ENCODE measurements at places on chromosomes 11 and 22.

- no peak overlapping the region for H3K4me3 ChIP-seq
- no peaks in the 10 kb centered on the region for H3K4me1 ChIP-seq
- no peaks in the 10 kb centered on the region for H3K27me3 ChIP-seq
- no peaks in the 10 kb centered on the region for H3K36me3 ChIP-seq
These were observed 149.1 kb downstream of the DSCAML1 start for GRCh38 chr11:117647872-117648271.

DNA sequence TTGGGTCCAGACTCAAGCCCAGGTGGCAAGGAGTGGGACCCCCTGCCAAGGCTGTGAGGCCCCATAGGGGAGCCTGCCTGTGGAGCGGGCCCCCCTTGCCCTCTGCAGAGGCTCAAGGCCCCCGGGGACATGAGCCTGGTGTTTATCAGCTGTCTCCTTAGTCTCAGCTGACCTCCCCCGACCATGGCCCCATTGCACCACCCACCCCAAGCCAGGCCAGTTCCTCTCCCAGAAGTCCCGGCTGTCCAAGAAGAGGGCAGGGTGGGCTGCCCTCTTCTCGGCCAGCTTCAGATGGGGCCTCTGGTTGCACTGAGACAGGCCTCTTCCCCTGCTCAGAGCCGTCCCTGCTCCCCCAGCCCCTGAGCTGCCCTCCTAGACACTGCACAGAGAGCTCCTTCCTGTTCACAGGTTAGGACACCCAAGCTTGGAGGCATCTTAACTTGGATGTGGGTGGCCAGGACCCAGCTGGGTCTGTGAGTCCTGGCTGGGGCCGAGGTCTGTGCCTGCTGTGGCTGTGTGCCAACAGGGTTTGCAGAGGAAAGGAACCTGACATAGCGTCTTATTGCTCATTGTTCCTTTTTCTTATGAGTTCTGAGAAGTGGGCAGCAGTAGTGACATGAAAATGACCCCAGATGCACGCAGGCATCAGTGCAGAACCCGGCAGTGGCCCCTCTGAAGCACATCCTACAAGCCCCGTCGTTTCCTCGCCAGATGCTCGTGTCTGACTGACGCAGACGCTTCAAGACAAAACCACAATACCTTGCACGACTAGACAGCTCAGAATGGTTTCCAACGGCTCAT lies 5.4 kb downstream of the TRABD start:
- no peaks in the 10 kb centered on the region for H3K27me3 ChIP-seq
- H3K36me3 ChIP-seq: no peaks in the 10 kb centered on the region
- peak; percentile 81 for DNase-seq

DNA sequence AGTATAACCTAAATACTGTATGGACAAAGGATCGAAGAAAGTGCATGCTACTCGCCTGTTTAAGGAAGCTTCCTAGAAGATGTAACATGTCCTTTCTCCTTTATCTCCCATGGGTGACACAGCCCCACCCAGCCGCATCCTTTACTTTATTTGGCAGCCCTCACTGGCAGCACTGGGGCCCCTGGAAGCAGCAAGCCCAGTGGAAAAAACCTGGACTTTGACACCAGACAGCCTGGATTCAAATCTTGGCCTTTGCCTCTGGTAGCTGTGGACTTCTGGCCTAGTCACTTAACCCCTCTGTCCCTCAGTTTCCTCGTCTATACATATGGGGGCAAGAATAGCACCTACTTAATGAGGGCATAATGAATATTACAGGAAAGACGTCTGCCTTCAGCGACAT lies 67.1 kb downstream of the MYEOV start:
- no peaks in the 10 kb centered on the region for H3K27me3 ChIP-seq
- peaks cover 4% of the 10 kb centered on the region for H3K4me1 ChIP-seq
- no peak overlapping the region for H3K4me3 ChIP-seq
- H3K27ac ChIP-seq: no peak overlapping the region
- no peak for DNase-seq

DNA sequence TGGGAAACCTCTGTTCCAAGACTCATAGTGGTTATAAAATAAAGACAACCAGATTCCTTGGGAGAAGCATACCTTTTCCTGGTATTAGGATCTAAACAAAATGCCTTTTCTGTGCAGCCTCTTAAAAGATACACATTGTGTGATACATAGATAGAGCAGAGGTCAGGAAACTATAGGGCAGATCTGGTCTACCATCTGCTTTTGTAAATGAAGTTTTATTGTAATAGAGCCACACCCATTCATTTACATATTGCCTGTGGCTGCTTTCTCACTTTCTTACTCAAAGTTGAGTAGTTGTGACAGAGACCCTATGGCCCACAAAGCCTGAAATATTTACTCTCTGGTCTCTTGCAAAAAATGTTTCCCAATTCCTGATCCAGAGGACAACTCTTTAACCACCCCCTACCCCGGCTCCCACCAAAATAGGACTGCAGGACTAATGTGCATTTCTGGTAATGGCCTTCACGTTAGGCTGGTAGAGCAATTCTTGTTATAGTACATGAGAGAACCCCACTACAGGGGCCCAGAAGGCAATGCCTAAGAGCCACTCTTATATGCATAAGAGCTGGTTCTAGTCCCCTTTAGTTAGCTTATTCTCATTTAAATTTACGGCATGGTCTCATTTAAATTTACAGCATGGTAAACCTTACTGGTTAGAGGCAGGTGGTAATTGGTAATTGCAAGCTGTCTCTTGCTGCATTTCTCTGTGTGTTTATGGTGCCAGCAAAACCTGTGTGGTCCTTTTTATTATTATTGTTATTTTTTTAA lies 76.8 kb upstream of the YWHAH start:
- no peak overlapping the region for H3K4me3 ChIP-seq
- no peaks in the 10 kb centered on the region for H3K27me3 ChIP-seq
- DNase-seq: no peak

GRCh38 chr22:27782088-27782487 lies 19.5 kb downstream of the MN1 start:
- no peak for DNase-seq
- H3K27me3 ChIP-seq: peaks cover 8% of the 10 kb centered on the region
- no peak overlapping the region for H3K4me3 ChIP-seq
- no peaks in the 10 kb centered on the region for H3K36me3 ChIP-seq
- no peaks in the 10 kb centered on the region for H3K4me1 ChIP-seq
- H3K27ac ChIP-seq: no peak overlapping the region

- peaks cover 3% of the 10 kb centered on the region for H3K27me3 ChIP-seq
- H3K4me3 ChIP-seq: no peak overlapping the region
- H3K27ac ChIP-seq: no peak overlapping the region
- no peaks in the 10 kb centered on the region for H3K4me1 ChIP-seq
- no peaks in the 10 kb centered on the region for H3K36me3 ChIP-seq
These were observed 31.5 kb upstream of the CYB5R3 start for GRCh38 chr22:42680648-42681047.

DNA sequence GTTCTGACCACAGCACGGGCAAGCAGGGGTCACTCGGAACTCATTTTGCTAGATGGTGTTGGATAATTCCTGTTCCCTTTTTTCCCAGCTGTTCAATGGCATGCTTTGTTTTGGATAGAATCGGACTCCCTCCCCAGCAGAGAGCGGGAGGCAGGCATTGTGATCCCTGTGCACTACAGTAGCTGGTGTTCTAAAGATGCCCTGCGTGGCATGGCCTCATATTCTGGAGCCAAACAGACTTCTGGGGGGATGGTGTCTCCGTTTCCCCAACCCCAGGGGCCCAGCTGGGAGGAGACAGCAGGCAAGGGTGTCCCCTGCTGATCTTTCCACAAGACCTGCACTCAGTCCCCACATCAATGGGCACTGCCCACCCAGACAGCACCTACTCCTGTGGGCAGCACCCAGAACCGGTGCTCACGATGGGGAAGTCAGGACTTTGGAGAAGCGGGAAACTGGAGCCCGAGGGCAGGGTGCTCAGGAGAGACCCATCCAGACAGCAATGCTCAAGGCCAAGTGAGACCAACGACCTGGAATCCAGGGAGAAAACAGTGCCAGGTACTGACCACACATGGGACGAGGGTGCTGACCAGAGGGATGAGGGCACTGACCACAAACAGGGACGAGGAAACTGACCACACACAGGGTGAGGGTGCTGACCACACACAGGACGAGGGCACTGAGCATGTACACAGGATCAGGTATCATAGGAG lies 934.9 kb downstream of the BRD1 start:
- H3K36me3 ChIP-seq: no peaks in the 10 kb centered on the region
- H3K27me3 ChIP-seq: peaks cover 37% of the 10 kb centered on the region
- no peak overlapping the region for H3K27ac ChIP-seq
- H3K4me3 ChIP-seq: no peak overlapping the region
- no peak for DNase-seq

DNA sequence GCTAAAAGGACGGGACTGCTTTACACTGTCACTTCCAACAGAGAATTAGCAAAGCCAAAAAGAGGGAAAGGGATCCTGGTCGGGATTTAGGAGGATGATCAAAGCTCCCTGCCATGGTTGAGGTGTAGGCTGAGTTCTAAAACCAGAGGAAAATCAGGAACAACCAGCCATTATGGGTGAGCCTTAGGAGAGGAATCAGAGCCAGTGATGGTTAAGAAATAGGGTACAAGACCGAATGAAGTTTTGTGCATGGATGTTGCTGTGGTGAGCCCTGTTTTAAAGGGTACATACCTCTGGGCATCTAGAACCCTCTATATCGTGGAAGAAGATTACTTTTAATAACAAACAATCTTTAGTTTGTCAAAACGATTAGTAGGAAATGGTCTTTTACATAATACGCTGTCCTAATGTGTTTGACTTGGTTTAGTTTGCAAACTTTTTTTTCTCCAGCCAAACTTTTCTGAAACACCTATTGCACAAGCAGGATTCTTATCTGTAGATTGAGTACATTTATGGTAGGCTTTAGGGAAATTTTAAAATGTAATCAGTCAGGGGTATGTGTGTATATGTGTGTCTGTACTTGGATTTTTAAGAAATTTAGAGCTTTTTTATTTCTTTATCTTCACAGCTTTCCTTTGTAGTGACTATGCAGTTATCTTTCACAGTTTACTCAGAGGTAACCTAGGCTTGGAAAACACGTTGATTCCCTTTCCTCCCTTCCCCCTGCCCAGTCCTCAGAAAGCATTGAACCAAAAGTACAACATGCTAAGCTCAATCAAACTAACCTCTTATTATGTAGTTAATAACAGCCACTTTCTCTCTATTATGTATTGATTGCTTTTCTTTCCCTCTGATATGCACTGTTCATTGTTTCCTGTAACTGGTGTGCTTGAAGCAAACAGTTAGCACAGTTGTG lies 26.8 kb downstream of the TRIM44 start:
- H3K27ac ChIP-seq: peak overlapping the region; percentile 15
- peaks cover 90% of the 10 kb centered on the region for H3K36me3 ChIP-seq
- no peak for DNase-seq
- H3K4me1 ChIP-seq: peaks cover 18% of the 10 kb centered on the region
- no peaks in the 10 kb centered on the region for H3K27me3 ChIP-seq

GRCh38 chr11:112016765-112017376 lies 8.3 kb upstream of the DLAT start:
- no peaks in the 10 kb centered on the region for H3K27me3 ChIP-seq
- H3K4me1 ChIP-seq: no peaks in the 10 kb centered on the region
- peaks cover 2% of the 10 kb centered on the region for H3K36me3 ChIP-seq
- no peak overlapping the region for H3K27ac ChIP-seq
- no peak for DNase-seq
- no peak overlapping the region for H3K4me3 ChIP-seq

- DNase-seq: no peak
- H3K36me3 ChIP-seq: no peaks in the 10 kb centered on the region
- peaks cover 2% of the 10 kb centered on the region for H3K4me1 ChIP-seq
- no peak overlapping the region for H3K27ac ChIP-seq
- no peak overlapping the region for H3K4me3 ChIP-seq
These were observed 24.3 kb downstream of the RPL27A start for GRCh38 chr11:8706673-8707432.

DNA sequence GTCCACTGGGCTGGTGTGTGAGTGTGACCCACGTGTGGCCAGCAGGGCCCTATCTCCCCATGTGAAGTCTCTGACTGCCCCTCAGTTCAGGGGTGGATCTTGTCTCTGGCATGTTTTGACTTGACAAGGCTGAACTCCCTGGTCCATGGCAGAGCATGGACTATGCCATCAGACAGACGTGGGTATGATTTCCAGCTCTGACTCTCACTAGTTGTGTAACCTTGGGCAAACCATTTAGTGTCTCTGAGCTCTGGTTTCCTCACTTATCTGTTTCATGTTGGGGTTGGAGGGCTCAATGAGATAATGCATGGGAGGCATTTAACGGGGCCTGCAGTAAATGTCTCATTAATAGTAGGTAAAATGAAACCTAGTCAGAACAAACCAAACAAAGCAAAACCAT lies 254.5 kb upstream of the NARS2 start:
- H3K4me3 ChIP-seq: no peak overlapping the region
- H3K4me1 ChIP-seq: no peaks in the 10 kb centered on the region
- H3K27ac ChIP-seq: no peak overlapping the region
- no peaks in the 10 kb centered on the region for H3K36me3 ChIP-seq
- H3K27me3 ChIP-seq: peaks cover 11% of the 10 kb centered on the region

DNA sequence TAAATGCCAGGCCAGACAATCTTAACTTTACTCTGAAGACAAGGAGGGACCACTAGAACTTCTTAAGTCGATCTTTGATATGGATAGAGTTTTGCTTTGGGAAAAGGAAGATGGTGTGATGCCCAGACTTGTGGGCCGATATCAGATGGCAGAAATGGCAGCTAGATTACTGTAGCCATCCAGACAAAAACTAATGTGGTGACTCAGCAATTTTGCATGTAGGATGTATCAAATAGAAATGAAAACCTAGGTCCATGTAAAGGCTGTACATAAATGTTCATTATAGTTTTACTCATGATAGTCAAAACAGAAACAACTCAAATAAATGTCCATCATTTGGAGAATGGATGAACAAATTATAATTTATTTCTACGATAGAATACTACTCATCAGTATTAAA lies 121.5 kb downstream of the APIP start:
- no peaks in the 10 kb centered on the region for H3K4me1 ChIP-seq
- no peak overlapping the region for H3K4me3 ChIP-seq
- DNase-seq: no peak
- H3K27ac ChIP-seq: no peak overlapping the region
- no peaks in the 10 kb centered on the region for H3K36me3 ChIP-seq
- H3K27me3 ChIP-seq: peaks cover 20% of the 10 kb centered on the region

- H3K27ac ChIP-seq: peak within 1 kb of the TSS; percentile 80
- peak within 1 kb of the TSS; percentile 80 for H3K4me3 ChIP-seq
- peak; percentile 93 for DNase-seq
- no peaks in the 10 kb centered on the region for H3K36me3 ChIP-seq
- no peaks in the 10 kb centered on the region for H3K27me3 ChIP-seq
These were observed at the start of gene GATD1 for GRCh38 chr11:777288-778255. Gene GATD1 (minus strand): TSS chr11:777487. CDS start chr11:777462, 25 bp downstream.

DNA sequence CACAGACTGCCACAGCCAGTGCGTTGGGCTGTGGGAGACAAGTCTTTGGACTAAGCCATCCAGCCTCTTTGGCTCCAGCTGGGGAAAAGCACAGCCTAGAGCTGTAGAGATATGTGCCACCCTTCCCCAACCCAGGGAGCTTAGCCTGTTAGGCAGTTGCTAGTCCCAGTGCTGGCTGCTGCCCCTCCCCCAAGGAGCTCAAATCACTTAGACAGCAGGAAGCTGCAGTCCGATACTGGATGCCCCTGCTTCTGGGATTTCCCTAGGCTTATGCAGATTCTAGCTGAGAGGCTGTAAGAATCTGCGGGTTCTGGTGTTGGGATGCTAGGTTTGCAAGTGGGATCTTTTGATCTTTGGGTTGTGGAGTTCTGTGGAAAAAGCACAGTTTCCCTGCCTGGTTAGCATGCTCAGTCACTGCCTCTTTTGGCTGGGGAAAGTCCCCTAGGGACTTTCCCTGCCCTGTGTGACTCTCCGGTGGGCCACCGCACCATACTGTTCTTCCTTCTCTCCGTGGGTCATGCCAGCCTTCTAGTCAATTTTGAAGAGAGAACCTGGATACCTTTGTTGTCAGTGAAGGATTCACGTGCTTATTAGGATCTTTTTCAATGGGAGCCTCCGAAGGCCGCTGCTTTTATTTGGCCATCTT lies 792.0 kb downstream of the KCNA4 start:
- H3K27me3 ChIP-seq: no peaks in the 10 kb centered on the region
- no peak overlapping the region for H3K27ac ChIP-seq
- no peaks in the 10 kb centered on the region for H3K36me3 ChIP-seq
- H3K4me1 ChIP-seq: no peaks in the 10 kb centered on the region
- no peak overlapping the region for H3K4me3 ChIP-seq
- DNase-seq: no peak

Measured in naive thymus-derived CD8-positive, alpha-beta T cell (primary cell).